ENCODE measurements at places on chromosomes 3 and 15. TPM values are rescaled to one million over a fixed set of nuclear protein-coding genes. Genes with fewer than 3 reads are reported as not detected.

DNA sequence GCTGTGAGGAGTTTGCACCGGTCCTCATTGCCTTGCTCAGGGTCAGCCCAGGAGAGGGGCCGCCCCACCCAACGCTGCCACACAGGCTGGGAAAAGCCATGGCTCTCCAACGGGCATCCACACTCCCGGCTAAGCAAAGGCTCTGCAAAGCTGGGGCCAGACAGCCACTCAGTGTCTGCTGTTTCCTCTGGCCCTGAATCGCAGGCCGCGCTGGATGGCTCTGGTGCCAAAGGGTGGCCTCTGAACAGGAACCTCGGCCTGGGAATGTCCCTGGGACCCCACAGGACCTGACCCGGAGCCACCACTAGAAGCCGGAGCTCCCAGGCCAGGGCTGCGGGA is 42.9 kb downstream of the RPN1 start:
- H3K27me3 ChIP-seq, result peaks cover 13% of the 10 kb centered on the region
- no peak for DNase-seq
- no peak overlapping the region for H3K4me3 ChIP-seq
- H3K4me1 ChIP-seq, result peaks cover 1% of the 10 kb centered on the region

GRCh38 chr15:36284911-36285310 is 294.5 kb upstream of the CDIN1 start:
- H3K4me1 ChIP-seq, result no peaks in the 10 kb centered on the region
- no peak overlapping the region for H3K27ac ChIP-seq
- no peaks in the 10 kb centered on the region for H3K27me3 ChIP-seq

Gene OR5H14
- not detected for total RNA-seq

GRCh38 chr3:62117903-62118548 is 255.3 kb downstream of the FEZF2 start:
- no peak overlapping the region for H3K27ac ChIP-seq
- no peak for DNase-seq
- no peak overlapping the region for H3K4me3 ChIP-seq
- no peaks in the 10 kb centered on the region for H3K36me3 ChIP-seq
- no peaks in the 10 kb centered on the region for H3K4me1 ChIP-seq
- H3K27me3 ChIP-seq, result no peaks in the 10 kb centered on the region

Gene TGM4
- not detected for total RNA-seq

DNA sequence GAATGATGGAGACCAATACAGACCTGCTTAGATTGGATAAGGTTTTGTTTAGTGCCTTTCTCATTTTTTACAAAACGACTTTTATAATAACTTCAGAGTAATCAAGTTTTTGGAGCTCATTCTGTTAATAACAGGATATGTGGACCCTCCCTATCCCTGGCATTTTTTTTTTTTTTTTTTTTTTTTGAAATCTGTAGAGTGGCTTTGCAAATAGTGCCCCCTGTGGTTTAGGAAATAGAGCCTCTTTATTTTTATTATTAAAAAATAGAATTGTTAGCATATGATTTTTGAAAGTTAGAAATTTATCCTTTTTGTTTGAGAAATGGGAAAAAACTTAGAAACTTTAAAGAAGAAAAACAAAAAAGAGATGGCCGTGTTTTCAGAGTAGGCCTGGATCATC is 11.4 kb downstream of the SKIL start:
- H3K27ac ChIP-seq, result no peak overlapping the region
- no peak for DNase-seq
- H3K4me1 ChIP-seq, result peaks cover 4% of the 10 kb centered on the region
- no peak overlapping the region for H3K4me3 ChIP-seq

Gene HIGD1A
- total RNA-seq, result 40.3 TPM

Gene NME9
- 0.57 TPM for total RNA-seq

DNA sequence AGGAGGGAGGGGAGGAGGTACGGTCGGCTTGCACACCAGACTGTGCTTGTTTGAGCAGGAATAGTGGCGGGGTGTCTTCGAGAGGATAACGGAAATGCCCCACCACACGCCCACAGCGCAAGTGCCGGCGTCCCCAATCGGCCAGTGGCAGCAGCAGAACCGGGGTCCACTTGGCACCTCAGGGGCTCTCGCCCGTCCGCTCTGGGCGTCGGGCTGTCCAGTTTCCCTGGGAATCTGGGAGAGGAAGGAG is 53.7 kb downstream of the CCDC54 start:
- H3K36me3 ChIP-seq, result peaks cover 2% of the 10 kb centered on the region
- peak overlapping the region; percentile 77 for H3K27ac ChIP-seq
- H3K27me3 ChIP-seq, result peaks cover 53% of the 10 kb centered on the region
- peaks cover 14% of the 10 kb centered on the region for H3K4me1 ChIP-seq
- H3K4me3 ChIP-seq, result peak overlapping the region; percentile 82

Gene CCR9
- 19.4 TPM for total RNA-seq

- no peak overlapping the region for H3K4me3 ChIP-seq
- DNase-seq, result no peak
- H3K27me3 ChIP-seq, result no peaks in the 10 kb centered on the region
- H3K36me3 ChIP-seq, result no peaks in the 10 kb centered on the region
Observed at GRCh38 chr3:181999314-181999713, 287.6 kb downstream of the SOX2 start.

Measured in activated naive CD8-positive, alpha-beta T cell treated with anti-CD3 and anti-CD28 coated beads, Interleukin-2, amount 10 ng/mL, durations not matched to agents 7 days and 5 days (primary cell).